ENCODE measurements at places on chromosomes 16 and 17. TPM values are rescaled to one million over a fixed set of nuclear protein-coding genes. Genes with fewer than 3 reads are reported as not detected.
A peak's percentile ranks its signal among the peaks of the same experiment; 100 is the strongest.

The KRTAP2-3 gene
- not detected for polyA plus RNA-seq

The SCGB1C2 gene
- 0.35 TPM for polyA plus RNA-seq

The SECTM1 gene
- polyA plus RNA-seq, result 1.3 TPM

The ELMO3 gene
- polyA plus RNA-seq, result 4.7 TPM

The KRTAP2-1 gene
- not detected for polyA plus RNA-seq

The MLKL gene
- 3.5 TPM for polyA plus RNA-seq

The SETD6 gene
- polyA plus RNA-seq, result 47.0 TPM

The FTO gene
- polyA plus RNA-seq, result 106 TPM

The TEKT5 gene
- polyA plus RNA-seq, result not detected

The KRTAP4-6 gene
- not detected for polyA plus RNA-seq

The BCKDK gene
- 33.6 TPM for polyA plus RNA-seq

The SMIM5 gene
- 5.1 TPM for polyA plus RNA-seq

The DHODH gene
- 16.3 TPM for polyA plus RNA-seq

The STAT5B gene
- 54.4 TPM for polyA plus RNA-seq

DNA sequence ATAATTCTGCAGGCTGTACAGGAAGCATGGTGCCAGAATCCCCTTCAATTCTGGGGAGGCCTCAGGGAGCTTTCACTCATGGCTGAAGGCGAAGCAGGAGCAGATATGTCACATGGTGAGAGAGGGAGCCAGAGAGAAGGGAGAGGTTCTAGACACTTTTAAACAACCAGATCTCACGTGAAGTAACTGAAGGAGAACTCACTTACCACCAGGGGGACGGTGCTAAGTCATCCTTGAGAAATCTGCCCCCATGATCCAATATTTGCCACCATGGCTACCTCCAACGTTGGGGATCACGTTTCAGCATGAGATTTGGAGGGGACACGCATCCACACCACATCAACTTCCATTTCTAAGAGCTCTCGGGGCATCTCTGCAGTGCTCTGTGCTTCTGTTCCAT is 37.4 kb upstream of the GNA13 start:
- DNase-seq, result no peak

DNA sequence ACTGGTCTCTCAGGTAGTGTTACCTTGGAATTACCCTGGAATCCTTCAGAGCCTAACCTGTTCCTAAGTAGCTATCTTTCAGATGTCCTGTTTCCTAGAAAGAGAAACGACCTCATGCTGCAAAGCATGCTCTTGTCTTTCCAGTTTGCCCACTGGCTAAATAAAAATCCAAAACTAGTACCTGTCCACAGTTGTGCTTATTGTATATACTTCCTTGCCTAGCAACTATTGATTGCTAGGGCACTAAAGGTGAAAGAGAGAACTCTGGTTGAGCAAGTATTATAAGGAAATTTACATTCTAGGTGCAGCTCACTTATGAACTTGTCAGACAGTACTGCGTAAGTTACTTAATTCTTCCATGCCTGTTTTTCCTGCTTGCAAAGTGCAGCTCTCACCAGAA is 38.5 kb downstream of the LIG3 start:
- DNase-seq, result no peak

GRCh38 chr16:4679850-4680636 is 13.3 kb upstream of the NUDT16L1 start:
- DNase-seq, result no peak

DNA sequence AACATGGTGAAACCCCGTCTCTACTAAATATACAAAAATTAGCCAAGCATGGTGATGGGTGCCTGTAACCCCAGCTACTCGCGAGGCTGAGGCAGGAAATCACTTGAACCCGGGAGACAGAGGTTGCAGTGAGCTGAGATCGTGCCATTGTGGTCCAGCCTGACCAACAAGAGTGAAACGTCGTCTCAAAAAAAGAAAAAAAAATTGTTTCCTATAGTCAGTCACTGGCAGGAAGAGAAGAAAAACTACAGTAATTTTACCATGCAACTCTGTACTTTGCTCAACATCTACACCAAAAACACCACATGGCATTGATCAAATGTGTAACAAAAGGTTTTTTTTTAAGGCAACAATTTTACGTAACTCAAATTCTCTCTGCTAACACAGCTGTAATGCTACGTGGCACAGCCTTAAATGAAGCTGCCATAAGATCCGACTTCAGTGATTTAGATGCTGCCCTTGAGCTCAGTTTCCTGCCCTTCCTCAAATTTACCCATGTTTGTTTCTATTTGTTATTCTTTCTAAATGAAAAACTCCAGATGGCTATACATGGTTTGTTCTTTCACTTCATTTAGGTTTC is 40.2 kb downstream of the CNOT1 start:
- peak; percentile 21 for DNase-seq

DNA sequence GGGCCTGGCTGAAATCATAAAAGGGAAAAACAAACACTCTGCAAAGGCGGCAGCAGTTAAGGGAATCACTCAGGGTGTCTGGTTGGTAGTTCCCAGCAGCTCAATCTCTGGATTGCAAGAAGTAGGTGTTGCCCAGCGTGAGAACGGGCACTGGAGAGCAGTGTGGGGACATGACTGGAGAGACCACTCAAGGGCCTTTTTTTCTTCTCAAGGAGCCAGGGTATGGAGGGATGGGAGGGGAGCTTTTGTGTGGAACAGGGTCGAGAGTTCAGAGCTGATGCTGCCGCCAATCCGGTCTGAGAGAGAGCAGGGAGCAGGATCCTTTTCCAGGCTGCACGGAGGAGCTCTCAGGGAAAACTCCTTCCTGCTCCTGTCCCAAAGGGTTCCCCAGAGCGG is 15.2 kb downstream of the SCNN1B start:
- DNase-seq, result no peak

DNA sequence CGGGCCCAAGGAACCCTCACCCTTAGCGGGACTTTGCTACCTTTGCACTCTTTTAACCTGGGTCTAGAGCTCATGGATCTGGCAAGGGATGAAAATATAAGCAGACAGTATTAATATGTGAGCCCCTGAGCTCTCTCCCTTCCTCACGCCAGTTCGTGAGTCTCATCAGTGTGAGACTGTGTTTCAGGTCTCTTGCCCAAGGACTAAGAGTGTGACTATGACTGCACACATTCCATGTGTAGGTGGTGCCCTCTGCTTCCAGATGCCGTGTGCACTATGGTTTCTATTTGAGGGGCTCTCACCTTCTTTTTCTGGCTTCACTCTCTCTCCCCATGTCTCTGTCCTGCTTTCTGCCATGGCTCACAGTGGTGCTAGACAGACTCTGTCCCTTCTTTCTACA is 40.5 kb downstream of the DHRS7B start:
- no peak for DNase-seq

DNA sequence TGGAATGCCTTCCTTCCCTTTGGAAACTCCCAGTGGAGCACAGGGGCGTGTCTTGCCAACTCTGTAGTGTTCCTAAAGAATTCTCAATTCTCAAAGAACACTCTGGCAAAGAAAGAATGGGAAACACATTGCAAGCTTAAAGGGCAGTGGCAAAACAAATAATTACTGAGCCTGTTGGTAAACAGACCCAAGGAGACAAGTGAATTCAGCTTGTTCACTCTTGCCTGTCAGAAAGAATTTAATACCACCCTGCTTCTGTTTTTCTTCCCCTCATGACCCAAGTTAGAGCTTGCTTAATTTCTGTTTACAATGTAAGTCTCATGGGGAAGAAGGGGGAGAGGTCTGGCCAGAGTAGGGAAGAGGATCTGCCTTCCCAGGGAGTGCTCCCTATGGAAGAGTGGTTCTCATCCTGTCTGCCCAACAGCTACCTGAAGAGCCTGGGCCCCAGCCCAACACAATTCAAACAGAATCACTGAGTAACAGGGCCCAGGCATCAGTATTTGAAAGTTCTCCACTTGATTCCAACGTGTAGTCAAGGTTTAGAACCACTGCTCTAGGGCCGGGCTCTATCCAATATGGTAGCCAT is 386.0 kb downstream of the SLC39A11 start:
- DNase-seq, result no peak

DNA sequence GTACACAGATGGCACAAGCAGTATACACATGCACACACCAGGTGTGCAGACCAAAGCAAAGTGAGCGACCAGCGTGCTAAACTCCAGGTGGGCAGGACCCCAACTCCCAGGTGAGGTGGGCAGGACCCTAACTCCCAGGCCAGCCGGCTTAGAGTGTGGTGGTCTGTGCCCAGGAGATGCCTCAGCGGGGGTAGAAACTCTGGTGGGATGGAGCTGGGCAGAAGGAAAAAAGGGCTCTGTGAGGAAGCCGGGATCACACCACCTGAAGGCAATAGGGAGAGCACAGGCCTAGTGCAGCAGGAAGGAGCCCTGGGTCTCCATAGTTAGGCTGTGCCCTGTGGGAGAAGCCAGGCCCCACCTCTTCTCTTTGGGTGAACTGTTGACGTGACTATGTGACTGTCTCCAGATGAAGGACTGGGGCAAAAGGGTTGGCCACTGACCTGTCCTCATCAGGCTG is 1.6 kb upstream of the FOXJ1 start:
- no peak for DNase-seq

- no peak for DNase-seq
Measured at GRCh38 chr17:82876602-82877379, 37.0 kb upstream of the ZNF750 start.

DNA sequence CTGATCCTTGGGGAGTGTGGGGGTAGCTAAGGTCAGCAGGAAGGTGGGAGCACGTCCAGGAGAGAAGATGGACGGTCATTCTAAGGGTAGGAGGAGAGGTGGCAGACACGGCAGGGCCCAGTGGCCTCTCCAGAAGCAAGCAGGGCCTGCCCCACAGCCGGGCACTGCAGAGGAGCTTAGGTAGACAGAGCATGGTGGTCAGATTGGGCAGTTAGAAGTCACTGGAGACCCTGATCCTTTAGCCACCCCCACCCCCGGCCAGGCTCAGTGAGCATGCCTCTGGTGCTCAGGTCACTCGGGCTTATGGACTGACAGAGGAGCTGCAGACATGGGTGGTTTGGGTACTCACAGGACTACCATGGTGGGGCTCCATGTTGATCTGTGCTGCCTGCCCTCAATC is 26.3 kb downstream of the NLRP1 start:
- DNase-seq, result no peak

DNA sequence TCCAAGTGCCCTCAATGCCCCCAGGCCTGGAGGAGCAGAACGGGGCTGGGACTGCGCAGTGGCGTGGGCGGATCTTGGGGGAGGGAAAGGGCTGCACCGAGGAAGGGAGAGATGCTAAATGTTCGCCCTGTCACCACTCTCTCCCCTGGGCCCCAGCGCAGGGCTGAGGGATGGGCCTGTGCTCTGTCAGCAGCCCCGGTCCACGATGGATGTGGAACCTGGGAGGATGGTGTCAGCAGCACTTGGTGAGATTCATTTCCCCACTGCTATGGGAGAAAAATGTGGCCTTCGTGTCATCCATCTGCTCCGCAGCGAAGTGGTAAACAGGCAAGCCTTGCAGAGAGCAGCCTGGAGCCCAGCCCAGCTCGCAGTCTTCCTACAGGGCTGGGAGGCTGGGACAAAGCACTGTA is 72.0 kb downstream of the TMEM132E start:
- no peak for DNase-seq

DNA sequence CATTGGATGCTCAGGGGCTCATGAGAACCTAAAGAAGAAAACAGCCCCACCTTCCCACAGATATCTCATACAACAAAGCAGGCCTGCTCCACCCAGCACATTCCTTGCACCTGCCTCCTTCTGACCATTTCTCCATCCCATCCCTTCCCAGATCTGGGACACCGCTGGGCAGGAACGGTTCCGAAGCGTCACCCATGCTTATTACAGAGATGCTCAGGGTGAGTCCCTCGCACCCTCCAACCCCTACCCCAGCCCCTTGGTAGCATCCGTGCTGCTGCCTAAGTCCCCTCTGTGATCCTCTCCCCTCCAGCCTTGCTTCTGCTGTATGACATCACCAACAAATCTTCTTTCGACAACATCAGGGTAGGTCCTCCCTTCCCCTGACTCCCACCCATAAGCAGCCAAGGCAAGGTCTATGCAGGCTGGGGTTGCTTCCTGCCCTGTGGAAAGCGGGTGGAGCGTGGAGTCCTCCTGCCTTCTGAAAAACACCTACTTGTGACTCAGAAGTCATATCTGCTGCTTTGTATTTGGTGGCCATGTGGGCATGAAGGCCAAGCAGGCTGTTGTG is 5.4 kb upstream of the NHERF1 start:
- DNase-seq, result no peak

DNA sequence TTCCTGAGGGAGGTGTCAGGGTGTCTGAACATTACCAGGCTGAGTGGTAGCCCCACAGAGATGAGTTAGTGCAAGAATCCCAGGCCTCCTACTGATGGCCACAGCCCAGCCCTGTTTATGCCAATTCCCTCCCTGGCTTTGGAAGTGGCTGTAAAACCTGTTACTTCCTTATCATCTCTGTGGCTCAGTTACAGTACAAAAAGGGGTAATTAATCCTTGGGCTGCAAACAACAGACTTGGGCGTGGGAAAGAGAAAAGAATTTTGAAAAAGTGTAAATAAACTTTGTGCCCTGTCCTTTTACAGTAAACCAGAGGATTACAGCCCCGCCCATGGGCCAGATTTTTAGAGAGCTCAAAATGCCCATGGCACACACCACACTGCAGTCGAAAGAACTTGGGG is 73.1 kb upstream of the AXIN2 start:
- no peak for DNase-seq

GRCh38 chr17:52128721-52129120 is 29.8 kb downstream of the CA10 start:
- no peak for DNase-seq

- no peak for DNase-seq
Measured at GRCh38 chr16:61146429-61146828, 889.8 kb downstream of the CDH8 start.

GRCh38 chr17:9666461-9667050 is 21.2 kb downstream of the USP43 start:
- DNase-seq, result no peak

GRCh38 chr17:49218941-49219913 is 8.7 kb downstream of the ABI3 start:
- no peak for DNase-seq

DNA sequence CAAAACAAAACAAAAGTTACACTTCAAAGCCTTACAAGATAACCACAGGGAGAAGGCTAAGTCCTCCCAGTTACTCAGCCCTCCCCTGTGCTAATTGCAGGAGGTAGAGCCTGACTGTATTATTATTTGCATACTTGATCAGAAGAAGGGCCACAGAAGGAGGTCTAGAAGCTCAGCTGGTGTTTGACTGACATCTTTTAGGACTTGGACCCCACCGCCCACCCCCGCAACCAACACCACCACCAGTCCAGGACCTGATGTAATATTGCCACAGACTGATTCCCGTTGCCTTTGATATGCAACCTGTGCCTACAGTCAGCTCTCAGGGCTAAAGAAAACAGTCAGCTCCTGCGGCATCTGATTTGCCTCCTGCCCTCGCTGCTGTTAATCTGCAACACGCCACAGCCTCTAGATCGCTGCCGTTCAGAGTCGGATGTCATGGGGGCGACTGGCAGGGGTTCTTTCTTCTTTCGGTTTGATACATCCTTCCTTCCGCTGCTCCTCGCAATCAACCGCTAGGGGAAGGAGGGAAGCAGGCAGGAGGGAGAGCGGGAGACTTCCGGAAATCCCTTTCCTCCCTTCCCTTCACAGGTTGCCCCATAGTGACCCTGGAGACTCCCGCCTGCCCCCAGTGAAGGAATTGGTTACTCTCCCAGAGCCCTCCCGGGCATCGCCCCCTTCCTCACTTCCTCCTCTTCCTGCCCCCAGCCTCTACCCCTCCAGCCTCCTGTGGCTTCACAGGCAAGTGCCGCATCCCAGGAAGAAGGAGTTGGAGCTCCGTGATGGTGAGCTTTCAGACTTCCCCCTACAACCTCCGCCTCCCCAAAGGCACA is 90.5 kb upstream of the SOX9 start:
- peak; percentile 80 for DNase-seq

All from left kidney (tissue), 8 donors.